Omental fat pad (tissue), 4 donors: ENCODE measurements at places on chromosomes 13 and 19. TPM values are rescaled to one million over a fixed set of nuclear protein-coding genes. Genes with fewer than 3 reads are reported as not detected.

The CYP2F1 gene
- total RNA-seq, result not detected

The DCLK1 gene
- total RNA-seq, result 13.9 TPM

The GDF15 gene
- total RNA-seq, result 4.6 TPM

The GNG7 gene
- total RNA-seq, result 3.9 TPM

The SIGLEC10 gene
- total RNA-seq, result 1.1 TPM

The ASF1B gene
- total RNA-seq, result not detected

The ZNF221 gene
- 5.0 TPM for total RNA-seq

The ZNF497 gene
- total RNA-seq, result 2.4 TPM

The SLC15A1 gene
- 0.48 TPM for total RNA-seq

The SNRNP70 gene
- 314 TPM for total RNA-seq

The CD33 gene
- 7.1 TPM for total RNA-seq

The SIGLEC5 gene
- total RNA-seq, result not detected

The BRME1 gene
- 0.46 TPM for total RNA-seq

The CBARP gene
- total RNA-seq, result 2.2 TPM
